Activated naive CD8-positive, alpha-beta T cell treated with anti-CD3 and anti-CD28 coated beads, Interleukin-2, amount 50 U/mL, for 24 hours (primary cell): ENCODE measurements at places on chromosomes 1 and 21.

DNA sequence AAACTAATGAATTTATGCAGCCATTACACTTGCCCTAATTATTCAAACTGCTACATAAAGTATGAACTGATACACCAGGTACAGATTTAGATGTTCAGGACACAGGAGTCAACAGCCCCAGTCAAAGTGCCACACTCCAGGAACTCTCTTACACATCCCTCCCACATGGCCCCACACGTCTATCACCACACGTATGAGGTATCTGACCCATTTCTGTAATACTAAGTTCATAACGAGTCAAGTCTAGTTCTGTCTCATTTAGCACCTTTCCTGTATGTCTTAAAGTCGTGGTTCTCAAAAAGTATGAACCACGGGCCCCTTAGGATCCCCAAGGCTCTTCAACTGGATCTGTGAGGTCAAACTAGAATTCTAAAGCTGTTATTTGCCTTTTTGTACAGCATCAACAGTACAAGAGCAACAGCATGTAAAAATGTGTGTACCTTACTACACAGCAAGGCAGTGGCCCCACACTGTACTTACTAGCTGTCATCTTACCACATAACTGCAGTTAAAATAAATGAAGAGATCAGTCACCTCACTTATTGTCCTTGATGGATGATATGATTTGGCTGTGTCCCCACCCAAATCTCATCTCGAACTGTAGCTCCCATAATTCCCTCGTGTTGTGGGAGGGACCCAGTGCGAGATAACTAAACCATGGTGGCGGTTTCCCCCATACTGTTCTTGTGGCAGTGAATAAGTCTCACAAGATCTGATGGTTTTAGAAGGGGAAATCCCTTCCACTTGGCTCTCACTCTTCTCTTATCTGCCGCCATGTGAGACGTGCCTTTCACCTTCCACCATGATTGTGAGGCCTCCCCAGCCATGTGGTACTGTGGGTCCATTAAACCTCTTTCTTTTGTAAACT lies 42.6 kb downstream of the SIPA1L2 start:
- no peak for DNase-seq

DNA sequence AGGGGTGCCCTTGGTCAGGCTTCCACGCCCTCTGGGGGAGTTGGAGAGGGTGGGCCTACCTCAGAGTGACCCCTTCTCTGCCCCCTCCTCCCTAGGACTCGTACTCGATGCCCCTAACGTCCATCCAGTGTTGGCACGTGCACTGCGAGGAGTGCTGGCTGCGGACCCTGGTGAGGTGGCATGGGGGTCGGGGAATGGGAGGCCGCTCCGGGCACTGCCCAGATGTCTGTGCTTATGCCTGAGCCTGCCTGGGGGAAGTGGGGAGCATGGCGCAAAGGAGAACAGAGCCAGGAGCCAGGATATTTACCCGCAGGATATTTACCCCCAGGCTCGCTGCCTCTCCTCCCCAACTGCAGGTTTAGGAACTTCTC lies 24.5 kb downstream of the TMEM53 start:
- DNase-seq = no peak

DNA sequence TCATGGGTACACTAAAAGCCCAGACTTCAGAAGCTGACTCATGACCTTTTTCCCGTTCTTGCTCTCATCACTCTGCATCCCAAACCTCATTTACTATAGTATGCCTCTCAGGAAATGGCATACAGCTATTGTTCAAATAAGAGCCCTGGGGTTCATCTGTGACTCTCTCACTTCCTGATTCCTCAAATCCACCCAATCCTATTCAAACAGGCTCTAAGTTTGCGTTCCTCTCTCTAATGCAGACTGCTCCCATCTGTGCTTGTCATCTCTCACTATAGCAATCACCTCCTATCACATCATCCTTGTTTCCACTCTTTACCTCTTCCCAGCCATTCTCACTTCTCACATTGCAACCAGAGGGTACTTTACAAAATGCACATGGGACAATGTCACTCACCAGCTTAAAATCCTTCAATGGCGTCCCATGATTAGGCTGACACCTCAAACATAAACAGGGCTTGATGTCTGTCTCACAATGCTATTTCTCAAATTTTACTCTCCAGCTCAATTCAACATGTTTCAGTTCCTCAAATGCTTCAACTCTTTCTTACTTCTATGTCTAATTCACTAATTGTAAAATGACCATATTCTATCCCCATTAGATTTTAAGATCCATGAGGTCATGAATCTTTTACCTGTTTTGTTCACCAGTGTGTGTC lies 408.4 kb downstream of the NTNG1 start:
- DNase-seq = no peak

DNA sequence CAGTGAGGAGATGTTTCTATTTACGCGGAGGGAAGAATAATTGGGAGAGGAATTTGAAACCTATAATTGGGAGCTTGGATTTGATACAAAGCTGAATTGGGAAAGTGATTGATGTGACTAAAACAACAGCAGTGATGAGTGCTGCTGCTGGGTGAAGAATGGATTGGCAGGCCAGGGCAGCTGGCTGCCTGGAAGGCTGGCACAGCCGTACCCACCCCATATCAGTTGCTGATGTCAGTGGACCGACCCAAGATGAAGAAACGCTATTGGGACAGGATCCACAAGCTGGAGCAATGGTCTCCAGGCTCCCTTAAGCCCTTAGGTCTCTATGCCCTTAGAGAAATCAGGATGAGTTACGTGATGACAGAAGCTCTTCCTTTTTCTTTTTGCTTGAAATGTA lies 47.4 kb downstream of the GRIK1 start:
- DNase-seq = no peak
